Gastrocnemius medialis (tissue), 4 donors: ENCODE measurements at places on chromosomes 5 and 9. TPM values are rescaled to one million over a fixed set of nuclear protein-coding genes. Genes with fewer than 3 reads are reported as not detected.

The ROR2 gene
- 0.76 TPM for total RNA-seq

The RNF145 gene
- 20.8 TPM for total RNA-seq

The MVB12B gene
- 9.3 TPM for total RNA-seq

The FYB1 gene
- 1.2 TPM for total RNA-seq

The BHMT2 gene
- 6.7 TPM for total RNA-seq

The SLC45A2 gene
- not detected for total RNA-seq

The C5orf52 gene
- not detected for total RNA-seq

The CA9 gene
- not detected for total RNA-seq

The MXD3 gene
- total RNA-seq = 7.8 TPM

The TMEM215 gene
- not detected for total RNA-seq

The CARTPT gene
- not detected for total RNA-seq

The CDC25C gene
- not detected for total RNA-seq

The GALNT12 gene
- total RNA-seq = 0.55 TPM

The SEMA6A gene
- total RNA-seq = 2.8 TPM

The PCDHB12 gene
- 1.1 TPM for total RNA-seq

The GABRP gene
- total RNA-seq = not detected

The KIF4B gene
- not detected for total RNA-seq

The VCAN gene
- 19.4 TPM for total RNA-seq

The LEAP2 gene
- total RNA-seq = 1.1 TPM

The CATSPER3 gene
- total RNA-seq = 1.9 TPM

The LCN9 gene
- total RNA-seq = not detected

The ANGPTL2 gene
- total RNA-seq = 13.2 TPM

The OLFM1 gene
- 5.7 TPM for total RNA-seq

The LURAP1L gene
- total RNA-seq = 2.2 TPM

The IL31RA gene
- total RNA-seq = not detected

The NSG2 gene
- total RNA-seq = not detected

The SLC6A18 gene
- not detected for total RNA-seq

The PCDHB13 gene
- 0.62 TPM for total RNA-seq

The GABRA1 gene
- not detected for total RNA-seq

The ALDOB gene
- total RNA-seq = not detected

The IFNA21 gene
- total RNA-seq = not detected

The CD274 gene
- 7.2 TPM for total RNA-seq

The PROB1 gene
- total RNA-seq = 81.4 TPM

The COL15A1 gene
- total RNA-seq = 7.8 TPM

The TAS2R1 gene
- total RNA-seq = not detected

The FOXD4L4 gene
- total RNA-seq = not detected

The INSL4 gene
- not detected for total RNA-seq

The GABRG2 gene
- total RNA-seq = not detected

The DPYSL3 gene
- 45.8 TPM for total RNA-seq

The HTR4 gene
- not detected for total RNA-seq

The C9 gene
- 2.6 TPM for total RNA-seq

The CCDC180 gene
- total RNA-seq = 2.4 TPM

The SIT1 gene
- total RNA-seq = not detected

The PPP2R2B gene
- total RNA-seq = 0.19 TPM

The IFNA13 gene
- not detected for total RNA-seq

The SH3TC2 gene
- 0.20 TPM for total RNA-seq

The PALM2AKAP2 gene
- total RNA-seq = 0.91 TPM

The DCANP1 gene
- not detected for total RNA-seq

The OR5C1 gene
- total RNA-seq = not detected

The CHSY3 gene
- total RNA-seq = 2.7 TPM

The DCTN3 gene
- 62.8 TPM for total RNA-seq

The CTSV gene
- total RNA-seq = not detected

The S100Z gene
- total RNA-seq = not detected

The NME5 gene
- total RNA-seq = 0.51 TPM

The NUTM2F gene
- total RNA-seq = not detected

The PAM gene
- 210 TPM for total RNA-seq

The SURF1 gene
- total RNA-seq = 57.3 TPM

The CCDC171 gene
- total RNA-seq = 1.6 TPM

The GRHPR gene
- total RNA-seq = 119 TPM

The GPR151 gene
- total RNA-seq = not detected
